ENCODE measurements at places on chromosomes 7 and 10. TPM values are rescaled to one million over a fixed set of nuclear protein-coding genes. Genes with fewer than 3 reads are reported as not detected.

Gene KDM7A
- total RNA-seq: 5.4 TPM

Gene FBXL13
- total RNA-seq: 5.0 TPM

GRCh38 chr7:54961391-54961790 lies 57.4 kb upstream of the EGFR start:
- DNase-seq: no peak

DNA sequence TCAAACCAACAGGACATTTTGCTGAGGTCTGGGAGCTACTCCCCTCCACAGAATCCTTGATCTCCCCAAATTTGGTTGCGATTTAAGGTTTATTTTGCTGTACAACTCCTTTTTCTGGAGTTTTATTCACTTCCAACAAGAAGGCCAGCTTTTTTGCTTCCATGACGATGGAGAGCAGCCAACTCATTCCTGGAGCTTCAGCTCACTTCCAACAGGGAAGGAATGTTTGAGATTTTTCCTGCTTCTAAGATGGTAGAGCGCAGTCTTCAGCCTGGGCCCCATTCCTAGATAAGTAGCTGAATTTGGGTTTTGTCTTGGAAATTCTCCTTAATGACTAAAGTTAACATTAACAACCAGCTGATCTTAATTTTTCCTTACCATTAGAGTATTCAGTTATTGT lies 30.9 kb upstream of the CREB3L2 start:
- DNase-seq: no peak

DNA sequence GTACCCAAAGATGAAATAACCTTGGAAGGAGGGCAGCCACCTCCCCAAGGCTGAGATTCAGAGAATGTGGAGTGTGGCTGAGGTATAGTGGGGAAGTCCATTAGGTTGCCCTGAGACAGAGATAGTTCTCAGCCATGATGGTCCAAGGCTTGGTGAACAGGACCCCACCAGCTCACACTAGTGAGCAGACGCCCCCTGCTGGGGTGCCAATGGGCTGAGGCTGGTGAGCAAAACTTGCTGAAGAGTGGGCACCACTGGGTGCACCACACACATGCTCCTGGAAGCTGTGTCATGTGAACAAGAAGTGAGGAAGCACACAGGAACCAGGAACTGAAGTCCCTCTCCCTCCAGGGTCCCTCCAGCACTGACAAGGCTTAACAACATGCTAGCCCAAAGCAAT lies 8.9 kb downstream of the FBXL13 start:
- DNase-seq: no peak

DNA sequence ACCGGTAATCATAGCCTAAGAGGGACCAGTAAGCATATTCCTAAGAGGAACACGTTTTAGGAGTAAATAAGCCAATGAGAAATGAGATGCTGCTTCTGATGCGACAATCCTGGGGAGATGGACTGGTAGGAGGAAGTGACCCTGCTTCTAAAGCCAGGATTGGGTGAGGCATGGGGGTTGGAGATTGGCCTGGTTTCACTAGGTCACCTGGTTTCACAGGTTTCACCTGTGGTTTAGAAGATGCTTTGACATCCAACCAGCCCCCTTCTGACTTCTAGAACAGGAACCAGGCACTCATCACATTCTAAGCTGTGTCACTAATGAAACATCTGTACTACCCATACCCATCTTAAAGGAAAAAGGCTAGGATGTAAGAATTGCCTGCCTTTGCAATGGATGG lies 53.0 kb upstream of the BAMBI start:
- no peak for DNase-seq

DNA sequence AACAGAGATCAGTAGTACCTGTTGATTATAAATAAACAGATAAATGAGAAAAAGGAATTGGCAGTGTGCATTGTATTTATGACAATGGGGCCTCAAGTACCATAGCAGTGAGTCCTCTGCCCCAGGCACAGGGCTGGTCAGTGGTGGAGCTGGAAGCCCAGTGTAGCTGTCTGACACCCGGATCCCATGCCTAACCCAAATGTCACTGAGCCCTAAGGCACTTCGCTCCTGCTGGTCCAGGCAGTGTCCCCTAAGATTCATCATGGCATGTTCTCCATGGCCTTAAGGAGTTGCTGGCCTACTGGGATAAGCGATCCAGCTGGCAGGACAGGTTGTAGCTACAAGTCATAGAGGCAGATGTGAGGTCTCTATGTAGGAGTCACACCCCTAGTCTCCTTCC lies 3.3 kb upstream of the ZNF736 start:
- no peak for DNase-seq

- DNase-seq: no peak
Measured at GRCh38 chr10:34222359-34222758, 592.7 kb downstream of the PARD3 start.

DNA sequence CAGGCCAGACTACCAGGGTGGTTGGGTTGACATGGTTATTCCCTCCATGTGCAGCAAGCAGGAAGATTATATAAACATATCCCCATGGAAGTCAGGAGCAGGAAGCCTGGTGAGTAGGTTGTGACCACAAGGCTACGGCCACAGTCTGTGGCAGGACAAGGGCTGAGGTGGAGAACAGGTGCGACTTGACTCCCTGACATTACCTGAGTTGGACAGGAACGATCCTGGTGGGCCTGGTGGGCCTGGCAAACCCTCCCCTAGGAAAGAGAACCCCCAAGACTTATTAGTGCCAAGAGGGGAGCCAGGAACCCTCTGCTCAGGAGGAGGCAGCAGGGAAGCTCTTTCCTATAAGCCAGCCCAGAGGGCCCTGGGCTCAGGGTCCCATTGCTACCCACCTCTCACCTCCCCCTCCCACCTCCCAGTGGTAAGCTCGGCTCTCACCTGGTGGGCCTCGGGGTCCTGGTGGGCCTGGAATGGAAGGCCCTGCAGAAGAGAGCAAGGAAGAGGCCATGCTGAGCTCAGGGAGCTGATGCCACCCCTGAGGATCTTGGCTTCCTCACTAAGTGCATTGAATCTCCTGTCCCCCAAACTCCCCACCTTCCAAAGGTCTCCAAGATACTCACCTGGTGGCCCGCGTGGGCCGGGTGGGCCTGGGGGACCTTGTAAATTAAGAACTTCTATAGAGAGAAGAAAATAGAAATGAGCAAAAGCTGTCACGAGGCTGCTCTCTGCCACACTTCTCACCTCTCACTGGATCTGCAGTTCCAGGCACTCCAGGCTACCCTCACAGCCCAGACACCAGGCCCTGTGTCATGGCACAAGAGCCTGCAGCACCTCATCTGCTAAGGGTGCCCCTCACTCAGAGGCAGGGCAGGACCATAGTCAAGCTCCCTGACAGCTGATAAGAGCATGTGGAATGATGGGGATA lies 44.6 kb downstream of the COL17A1 start:
- no peak for DNase-seq

DNA sequence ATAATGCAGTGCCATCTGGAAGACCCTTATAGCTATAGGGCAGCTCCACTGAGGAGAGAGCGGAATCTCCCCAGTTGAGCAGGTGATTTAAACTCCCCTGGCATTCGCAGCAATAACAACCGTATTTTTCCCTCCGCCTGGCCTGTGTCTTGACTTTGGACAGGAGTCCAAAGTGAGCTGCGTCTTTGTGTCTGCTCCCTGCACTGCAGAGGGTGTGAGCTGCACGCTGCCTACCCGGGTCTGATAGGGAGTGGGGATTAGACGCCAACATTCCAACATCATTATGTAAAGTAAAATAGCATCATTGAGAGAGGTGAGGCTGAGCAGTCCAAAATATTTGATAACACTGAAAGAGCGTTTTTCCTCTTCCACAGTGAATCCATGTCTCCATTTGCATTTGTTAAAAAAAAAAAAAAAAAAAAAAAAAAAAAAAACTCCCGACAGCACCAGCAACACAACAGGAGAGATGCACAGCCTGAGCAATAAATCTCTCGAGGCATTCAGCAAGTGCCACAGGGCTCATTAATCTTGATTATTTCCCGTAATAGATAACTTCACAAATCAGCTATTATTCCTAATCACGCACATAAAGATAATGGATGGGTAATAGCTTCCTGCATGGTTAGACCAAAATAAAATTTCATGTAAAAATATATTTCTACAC lies 68.6 kb downstream of the CELF2 start:
- DNase-seq: no peak

GRCh38 chr7:50284296-50284695 lies 20.2 kb upstream of the IKZF1 start:
- no peak for DNase-seq
